Immature natural killer cell (primary cell): ENCODE measurements at places on chromosomes 7 and 10. TPM values are rescaled to one million over a fixed set of nuclear protein-coding genes. Genes with fewer than 3 reads are reported as not detected.

- DNase-seq = no peak
- no peaks in the 10 kb centered on the region for H3K4me1 ChIP-seq
- no peak overlapping the region for H3K4me3 ChIP-seq
- H3K36me3 ChIP-seq = no peaks in the 10 kb centered on the region
Observed at GRCh38 chr7:147394329-147394728, 1196.2 kb upstream of the C7orf33 start.

DNA sequence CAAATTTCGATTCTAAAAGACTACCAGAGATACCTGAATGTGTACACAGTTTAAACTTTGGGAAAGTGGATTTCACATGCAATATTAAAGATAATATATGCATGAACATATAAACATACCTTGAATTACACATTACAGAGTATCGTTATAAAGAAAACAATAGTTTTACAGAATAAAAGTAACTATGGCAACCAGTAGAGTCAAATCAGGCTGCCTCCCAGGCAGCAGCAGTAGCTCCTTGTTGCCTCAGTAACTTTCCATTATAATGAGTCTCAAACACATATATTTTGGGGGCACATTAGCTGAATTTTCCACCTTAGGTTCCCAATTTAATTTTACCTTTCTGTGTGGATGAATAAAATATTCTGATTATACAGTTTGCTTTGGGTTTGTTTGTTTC is 164.4 kb upstream of the FEZF1 start:
- no peak overlapping the region for H3K4me3 ChIP-seq
- H3K27ac ChIP-seq = no peak overlapping the region
- no peak for DNase-seq
- no peaks in the 10 kb centered on the region for H3K36me3 ChIP-seq

DNA sequence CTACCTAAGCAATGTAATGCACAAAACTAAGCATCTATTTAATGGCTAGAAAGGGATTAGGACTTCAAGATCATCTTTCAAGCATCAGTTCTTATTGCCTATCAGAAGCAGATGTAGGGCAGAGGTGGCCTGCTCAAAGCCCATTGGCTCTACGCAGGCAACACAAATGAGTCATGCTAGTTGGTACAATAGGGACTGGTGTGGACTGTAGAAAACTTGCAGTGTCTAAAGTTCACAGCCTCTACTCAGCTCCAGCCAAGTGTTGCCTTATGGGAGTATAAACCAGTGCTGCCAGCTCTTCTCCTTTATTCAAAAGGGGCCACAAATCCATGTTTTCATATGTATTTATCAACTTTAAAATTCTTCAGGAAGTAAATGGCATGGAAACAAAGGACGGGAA is 31.7 kb downstream of the ASAH2 start:
- no peaks in the 10 kb centered on the region for H3K4me1 ChIP-seq
- no peak for DNase-seq
- no peak overlapping the region for H3K4me3 ChIP-seq
- H3K36me3 ChIP-seq = no peaks in the 10 kb centered on the region
- no peak overlapping the region for H3K27ac ChIP-seq
- H3K27me3 ChIP-seq = peaks cover 3% of the 10 kb centered on the region

DNA sequence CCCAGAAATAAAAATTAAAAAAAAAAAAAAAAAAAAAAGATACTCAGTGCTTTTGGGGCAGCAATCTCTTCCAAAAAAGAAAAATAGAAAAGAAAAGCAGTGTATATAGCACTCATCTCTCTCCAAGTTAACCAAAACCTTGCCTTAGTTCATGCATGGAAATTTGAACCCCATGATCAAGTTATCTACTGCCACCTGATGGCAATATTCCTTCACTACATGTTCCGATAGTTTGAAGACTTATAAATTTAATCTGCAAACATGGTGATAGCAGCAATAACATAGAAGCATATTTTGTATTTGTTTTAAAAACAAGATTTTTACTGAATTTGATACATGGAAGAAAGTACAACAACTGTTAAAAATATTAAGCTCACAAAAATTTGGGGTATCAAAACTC is 48.6 kb upstream of the SLIT1 start:
- H3K4me1 ChIP-seq = no peaks in the 10 kb centered on the region
- no peaks in the 10 kb centered on the region for H3K27me3 ChIP-seq
- H3K27ac ChIP-seq = no peak overlapping the region
- peaks cover 15% of the 10 kb centered on the region for H3K36me3 ChIP-seq
- DNase-seq = peak; percentile 2
- H3K4me3 ChIP-seq = no peak overlapping the region

GRCh38 chr10:107013258-107014006 is 151.1 kb downstream of the SORCS1 start:
- H3K27me3 ChIP-seq = peaks cover 1% of the 10 kb centered on the region
- no peak overlapping the region for H3K27ac ChIP-seq
- no peak overlapping the region for H3K4me3 ChIP-seq

GRCh38 chr7:127532736-127533135 is 52.7 kb downstream of the GCC1 start:
- no peaks in the 10 kb centered on the region for H3K36me3 ChIP-seq
- peaks cover 14% of the 10 kb centered on the region for H3K27me3 ChIP-seq
- no peak overlapping the region for H3K4me3 ChIP-seq
- no peaks in the 10 kb centered on the region for H3K4me1 ChIP-seq

PSD gene
- 2.0 TPM for polyA plus RNA-seq

SLC16A12 gene
- not detected for polyA plus RNA-seq

GLI3 gene
- polyA plus RNA-seq = not detected

LZTS2 gene
- polyA plus RNA-seq = 7.1 TPM

UBE2D1 gene
- polyA plus RNA-seq = 11.7 TPM

GNB2 gene
- 64.8 TPM for polyA plus RNA-seq

DDC gene
- polyA plus RNA-seq = not detected

C10orf62 gene
- polyA plus RNA-seq = not detected
